Stimulated activated CD4-positive, alpha-beta T cell treated with anti-CD3 and anti-CD28 coated beads, Interleukin-4, amount 100 ng/mL, for 4 hours (primary cell): ENCODE measurements at places on chromosomes 7 and 10.
A peak's percentile ranks its signal among the peaks of the same experiment; 100 is the strongest.

- no peak for DNase-seq
Observed at GRCh38 chr7:19293431-19293830, 148.2 kb upstream of the FERD3L start.

GRCh38 chr7:149770728-149771636, 2.4 kb downstream of the ZNF467 start:
- no peak for DNase-seq

DNA sequence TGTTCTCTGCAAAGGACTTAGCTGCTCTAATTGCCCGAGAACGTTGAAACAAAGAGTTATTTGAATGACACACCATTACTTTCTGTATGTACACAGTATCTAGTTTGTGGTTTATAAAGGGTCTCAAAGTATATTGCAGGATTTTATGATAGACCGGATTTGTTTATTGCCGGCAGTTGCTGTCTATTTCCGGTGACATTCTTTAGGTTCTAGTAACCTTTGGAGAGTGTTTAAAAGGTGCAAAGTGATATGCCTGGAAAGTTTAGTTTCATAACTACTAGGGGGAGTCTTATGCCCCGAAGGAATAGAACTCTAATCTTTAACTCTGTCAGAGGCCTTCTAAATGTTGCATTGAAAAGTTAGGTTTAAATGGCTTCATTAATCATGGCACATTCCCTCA, 63.8 kb downstream of the PAPSS2 start:
- no peak for DNase-seq

DNA sequence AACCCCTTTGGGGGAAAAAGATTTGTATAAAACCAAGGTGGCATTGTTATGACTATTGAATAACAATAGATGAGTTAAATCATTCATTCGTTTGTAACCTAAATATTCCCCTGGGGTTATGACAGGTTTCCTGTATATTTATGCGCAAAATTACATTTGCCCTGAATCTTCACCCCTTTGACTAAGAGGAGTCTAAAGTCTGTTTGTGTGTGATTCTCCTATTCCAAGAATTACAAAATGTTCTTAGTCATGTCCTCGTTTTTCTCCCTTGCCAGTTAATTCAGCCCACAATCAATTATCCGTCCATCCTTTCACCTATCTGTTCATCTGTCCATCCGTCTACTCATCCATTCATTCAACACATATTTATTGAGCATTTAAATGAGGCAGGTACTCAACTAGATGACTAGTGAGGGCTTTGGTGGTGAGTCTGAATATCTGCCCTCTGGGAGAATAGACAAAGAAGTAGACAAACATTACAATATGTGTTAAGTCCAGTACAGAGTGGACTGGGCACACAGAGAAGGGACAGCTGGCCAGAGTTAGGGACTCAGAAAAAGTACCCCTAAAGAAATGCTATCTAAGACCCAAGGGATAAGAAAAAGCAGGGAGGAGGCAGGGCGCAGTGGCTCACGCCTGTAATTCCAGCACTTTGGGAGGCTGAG, 35.6 kb upstream of the TCF7L2 start:
- DNase-seq, result no peak

GRCh38 chr7:150567169-150567568, at the start of gene GIMAP4:
TSS of gene GIMAP4 (plus strand) at chr7:150567390. CDS start at chr7:150569902, 2,512 bp downstream.
- DNase-seq, result no peak

- DNase-seq, result no peak
Observed at GRCh38 chr10:113751181-113751732, at the start of gene PLEKHS1. TSS of gene PLEKHS1 (plus strand) at chr10:113751682. CDS start at chr10:113755278, 3,596 bp downstream.

DNA sequence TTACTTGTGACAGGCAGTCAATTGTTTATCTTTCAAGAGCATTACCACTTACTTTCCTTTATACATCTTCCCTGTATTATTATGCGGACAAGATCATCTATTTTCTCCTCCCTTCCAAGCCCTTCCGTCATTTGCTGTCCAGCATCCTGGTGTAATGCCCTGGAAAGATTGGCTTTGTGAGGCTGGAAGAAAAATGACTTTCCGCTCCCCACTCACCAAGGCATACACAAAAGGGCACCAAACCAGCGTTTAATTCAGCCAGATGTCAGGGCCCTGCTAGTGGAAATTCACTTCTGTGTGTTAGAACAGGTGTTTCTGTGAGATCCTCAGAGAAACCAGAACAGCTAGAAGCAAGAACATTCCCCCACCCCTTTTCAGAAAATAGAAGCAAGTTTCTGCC, 128.1 kb upstream of the NANOS1 start:
- DNase-seq, result no peak

DNA sequence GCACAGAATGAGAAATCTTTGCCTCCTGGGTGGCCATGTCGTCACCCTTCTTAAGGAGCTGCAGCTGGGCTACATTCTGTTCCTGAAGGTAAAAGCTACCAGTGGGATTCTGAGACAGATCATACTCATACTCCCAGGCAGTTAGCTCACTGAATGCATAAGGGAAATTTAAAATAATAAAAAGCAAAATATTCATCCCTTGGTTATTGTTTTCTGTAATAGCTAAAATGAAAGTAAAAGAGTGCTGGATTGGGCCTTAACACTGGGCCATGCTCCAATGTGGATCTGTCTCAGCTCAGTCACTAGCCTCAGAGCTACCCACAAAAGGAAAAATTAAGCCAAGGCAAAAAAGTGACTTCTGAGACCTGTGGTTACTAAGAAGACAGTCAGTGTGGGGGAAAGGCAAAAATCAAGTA, 8.9 kb upstream of the DYNC2I1 start:
- DNase-seq, result peak; percentile 37

- DNase-seq, result peak; percentile 79
Observed at GRCh38 chr10:72331575-72332422, 22.9 kb downstream of the DNAJB12 start.

- DNase-seq, result no peak
Observed at GRCh38 chr10:127878475-127879055, 14.2 kb downstream of the CLRN3 start.

- DNase-seq, result no peak
Observed at GRCh38 chr7:21352540-21353387, 75.1 kb upstream of the SP4 start.

DNA sequence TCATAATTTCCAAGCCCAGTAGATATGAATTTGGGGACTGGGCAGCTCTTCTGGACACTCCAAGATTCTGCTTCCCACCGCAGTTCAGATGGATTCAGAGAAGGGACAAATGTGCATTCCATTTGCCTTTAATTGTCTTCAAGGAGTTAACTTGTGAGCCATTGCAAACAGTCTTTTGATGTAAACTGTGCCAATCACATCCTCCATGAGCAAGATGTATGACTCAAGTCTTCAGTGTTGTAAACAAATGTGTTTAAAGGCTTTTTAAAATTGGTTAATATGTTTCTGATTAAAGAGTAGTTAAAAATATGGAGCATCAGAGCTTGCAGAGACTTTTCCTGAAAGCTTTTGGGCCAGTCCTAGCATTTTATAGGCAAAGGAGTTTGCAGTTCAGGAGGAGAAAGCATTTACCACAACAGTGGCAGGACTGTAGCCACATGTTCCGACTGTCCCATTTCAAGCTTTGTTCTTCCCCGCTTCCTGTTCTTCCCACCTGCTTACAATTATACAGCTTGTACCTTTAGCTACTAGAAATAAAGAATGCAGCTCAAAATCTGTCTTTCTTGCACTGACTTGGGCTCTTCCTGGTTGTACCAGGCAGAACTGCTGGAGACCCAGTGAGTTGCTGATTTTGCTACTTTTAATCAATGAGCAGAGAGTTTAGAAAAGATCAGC, 6.2 kb downstream of the SLC18A2 start:
- DNase-seq, result no peak
